ENCODE measurements at places on chromosomes 2 and 18.
A peak's percentile ranks its signal among the peaks of the same experiment; 100 is the strongest.

DNA sequence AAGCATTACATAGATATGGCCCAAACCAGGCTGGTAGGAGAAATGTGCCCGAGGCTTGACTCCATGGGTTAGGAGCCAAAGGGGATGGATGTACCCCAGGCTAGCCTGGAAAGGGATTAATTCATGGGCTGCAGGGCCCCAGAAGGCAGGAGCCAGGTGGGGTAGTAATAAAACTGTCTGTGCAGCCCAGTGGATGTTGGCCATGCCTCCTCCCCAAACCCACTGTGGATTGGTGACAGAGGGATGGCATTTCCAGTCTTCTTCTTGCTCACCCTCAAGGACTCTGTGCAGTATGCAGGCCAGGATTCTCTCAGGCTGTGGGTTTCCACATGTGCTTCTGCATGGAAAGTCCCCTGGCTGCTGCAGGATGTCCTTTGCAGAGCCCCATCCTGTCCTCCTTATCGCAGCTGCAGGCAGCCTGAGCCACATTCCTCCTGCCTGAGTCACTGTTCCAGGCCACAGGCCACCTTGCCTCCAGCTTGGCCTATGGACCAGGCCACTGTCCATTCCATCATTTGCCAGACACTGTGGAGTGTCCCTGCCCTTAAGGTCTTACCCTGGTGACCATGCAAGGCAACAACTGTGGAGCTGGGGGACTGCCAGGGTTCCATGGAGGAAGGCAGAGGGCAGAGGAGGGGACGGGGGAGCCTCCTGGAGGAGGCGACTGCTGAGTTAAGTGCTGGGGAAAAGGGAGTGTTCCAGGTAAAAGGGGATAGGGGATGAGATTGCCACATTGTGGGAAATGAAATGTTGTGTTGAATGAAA, 38.9 kb downstream of the INO80C start:
- peak; percentile 73 for DNase-seq

DNA sequence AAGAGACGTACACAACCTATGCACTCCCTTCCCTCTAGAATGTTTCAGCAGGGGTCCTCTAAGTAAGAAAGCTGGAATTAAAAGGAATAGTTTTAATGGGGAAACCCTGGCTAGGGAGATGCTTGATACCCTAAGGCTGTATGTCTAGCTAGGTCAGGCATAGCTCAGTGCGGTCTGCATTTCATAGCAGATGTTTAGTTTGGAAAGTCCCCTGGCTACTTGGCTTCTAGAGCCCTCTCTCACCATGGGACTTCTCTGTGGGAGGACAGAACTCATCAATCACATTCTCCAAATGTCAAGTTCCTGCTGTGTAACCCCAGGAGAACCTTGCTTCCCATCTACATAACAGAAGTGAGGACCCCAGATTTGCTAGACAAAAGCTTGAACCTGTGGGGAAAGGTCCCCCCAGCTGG, 24.1 kb upstream of the ANXA4 start:
- DNase-seq = no peak

DNA sequence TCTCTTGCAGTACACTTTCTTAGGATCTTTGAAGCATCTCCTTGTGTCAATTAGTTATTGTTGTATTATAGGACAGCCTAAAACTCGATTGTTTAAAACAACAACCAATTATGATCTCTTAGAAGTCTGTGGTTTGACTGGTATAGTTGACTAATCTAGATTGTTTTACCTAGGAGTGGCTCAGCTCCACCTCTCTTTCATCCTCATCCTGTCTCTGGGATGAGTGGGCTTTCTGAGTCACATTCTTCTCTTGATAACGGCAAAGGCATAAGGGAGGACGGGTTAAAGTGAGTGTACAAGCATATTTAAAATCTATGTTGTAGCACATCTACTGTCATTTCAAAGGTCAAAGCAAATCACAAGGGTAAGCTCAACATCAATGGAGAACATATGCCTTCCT, 102.3 kb upstream of the GULP1 start:
- no peak for DNase-seq

DNA sequence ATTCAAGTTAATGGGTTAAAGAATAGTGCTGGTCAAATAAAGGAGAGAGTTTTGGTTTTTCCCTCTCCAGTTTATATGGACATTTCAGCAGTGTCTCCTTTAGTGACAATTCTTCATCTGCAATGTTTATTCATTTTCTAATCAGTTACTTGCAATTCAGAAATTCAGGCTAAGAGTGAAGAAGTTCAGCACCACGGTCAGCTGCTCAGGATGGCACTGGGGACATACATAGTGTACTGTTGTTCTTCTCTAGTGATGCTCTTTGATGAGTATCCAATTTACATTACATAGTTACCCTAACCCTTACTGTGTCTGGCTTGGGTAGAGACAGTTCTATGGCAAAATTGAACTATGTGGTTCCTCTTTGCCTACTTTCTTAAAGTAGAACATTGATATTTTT, 412.7 kb downstream of the CNTNAP5 start:
- peak; percentile 10 for DNase-seq

DNA sequence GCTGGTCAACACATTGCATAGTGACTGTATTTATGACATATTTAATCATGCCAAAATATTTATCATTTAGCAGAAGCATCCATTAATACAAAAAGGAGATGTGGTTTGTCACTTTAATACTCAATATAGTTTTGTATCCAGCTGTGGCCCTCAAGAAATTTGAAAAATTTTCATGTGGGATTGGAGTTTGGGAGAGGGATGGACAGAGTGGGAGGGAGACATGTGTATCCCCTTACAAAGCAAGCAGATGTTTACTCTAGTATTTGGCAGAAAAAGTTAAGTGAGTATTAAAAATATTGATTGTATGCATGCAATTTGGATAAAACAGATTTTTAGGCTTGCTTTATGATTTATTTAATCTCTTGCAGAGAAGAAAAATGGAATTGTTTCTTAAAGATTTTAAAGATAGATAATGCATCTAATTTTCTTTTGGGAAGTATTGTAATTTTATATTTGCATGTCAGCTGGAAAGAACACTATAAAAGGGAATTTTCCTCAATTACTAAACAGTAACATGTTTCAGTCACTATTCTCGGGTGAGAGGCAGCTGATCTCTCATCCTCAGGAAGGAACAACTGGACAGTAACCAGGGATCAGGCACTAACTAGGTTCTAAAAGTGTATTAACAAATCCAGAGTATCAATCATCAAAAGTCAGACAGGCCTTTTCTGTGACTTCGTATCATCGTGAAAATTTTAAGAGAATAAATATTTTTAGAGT, 1184.7 kb upstream of the NXPH2 start:
- no peak for DNase-seq

DNA sequence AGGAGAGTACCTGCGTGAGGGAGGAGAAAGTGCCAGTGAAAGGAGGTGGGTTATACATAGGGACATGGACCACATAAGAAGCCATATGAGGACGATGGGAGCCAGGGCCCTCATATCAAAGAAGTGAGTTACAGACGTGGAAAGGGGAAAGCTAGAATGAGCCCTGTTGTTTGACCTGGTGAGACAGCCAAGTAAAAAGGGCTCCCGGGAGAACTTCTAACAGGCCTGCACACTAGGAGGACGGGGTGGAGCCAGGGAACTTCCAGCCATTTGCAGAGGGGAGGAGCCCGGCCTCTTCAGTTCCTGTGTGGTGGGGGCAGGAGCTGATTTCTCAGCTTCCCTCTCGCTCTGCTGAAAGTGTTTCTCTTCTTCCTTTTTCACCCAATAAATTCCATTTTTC, 84.1 kb upstream of the SLC66A3 start:
- DNase-seq = no peak

DNA sequence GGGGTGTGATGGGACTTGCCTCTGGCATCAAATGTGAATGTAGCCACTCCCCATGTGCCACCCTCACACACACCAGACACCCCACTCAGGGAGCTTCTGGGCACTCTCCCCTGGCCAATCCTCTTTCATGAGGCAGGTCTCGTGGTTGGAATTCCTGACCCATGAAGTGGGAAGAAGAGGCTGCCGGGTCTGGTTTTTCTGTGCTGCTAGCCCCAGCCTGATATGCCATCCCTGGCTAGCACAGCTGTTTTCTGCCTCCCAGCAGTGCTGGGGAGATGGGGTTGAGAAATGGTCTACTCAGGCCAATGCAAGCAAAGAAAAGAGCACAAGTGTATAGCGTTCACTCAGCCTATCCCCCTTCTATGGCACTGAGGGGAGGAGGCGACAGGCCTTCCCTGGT, 1.2 kb upstream of the C2orf72 start:
- no peak for DNase-seq

GRCh38 chr18:305003-305501, 37.2 kb upstream of the THOC1 start:
- DNase-seq = no peak

- DNase-seq = no peak
These were observed 68.5 kb downstream of the SPIRE1 start for GRCh38 chr18:12589448-12589847.

- DNase-seq = no peak
These were observed 153.5 kb upstream of the CAVIN2 start for GRCh38 chr2:192000196-192000980.

DNA sequence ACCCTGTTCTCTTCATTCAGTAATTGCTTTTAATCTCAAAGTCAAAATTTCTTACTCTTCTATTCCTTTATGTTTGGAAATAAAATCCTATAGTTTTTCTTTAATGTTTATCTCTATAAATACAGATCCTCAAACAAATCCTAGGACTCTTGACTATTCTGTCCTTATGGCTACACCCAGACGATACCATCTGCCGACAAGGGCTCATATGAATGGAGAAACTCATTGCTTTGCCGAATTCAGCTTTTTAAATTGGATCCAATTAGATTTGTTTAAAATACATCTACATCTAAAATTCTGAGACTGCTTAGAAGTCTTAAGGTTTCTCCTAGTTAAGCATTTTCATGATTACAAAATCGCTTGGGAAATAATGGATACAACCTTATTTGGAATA, 9.0 kb downstream of the ALKAL2 start:
- DNase-seq = no peak

DNA sequence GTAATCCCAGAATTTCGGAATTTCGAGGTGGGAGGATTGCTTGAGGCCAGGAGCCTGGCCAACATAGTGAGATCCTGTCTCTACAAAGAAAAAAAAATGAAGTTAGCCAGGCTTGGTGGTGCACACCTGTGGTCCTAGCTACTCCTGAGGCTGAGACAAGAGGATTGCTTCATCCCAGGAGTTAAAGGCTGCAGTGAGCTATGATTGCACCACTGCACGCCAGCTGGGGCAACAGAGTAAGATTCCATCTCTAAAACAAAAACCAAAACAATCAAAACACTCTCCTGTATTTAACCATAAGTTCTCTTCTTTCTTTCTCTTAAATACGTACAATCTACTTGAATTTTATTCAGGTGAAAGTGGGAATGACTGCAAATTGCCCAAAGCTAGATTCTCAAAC, 33.8 kb upstream of the NEDD4L start:
- no peak for DNase-seq

DNA sequence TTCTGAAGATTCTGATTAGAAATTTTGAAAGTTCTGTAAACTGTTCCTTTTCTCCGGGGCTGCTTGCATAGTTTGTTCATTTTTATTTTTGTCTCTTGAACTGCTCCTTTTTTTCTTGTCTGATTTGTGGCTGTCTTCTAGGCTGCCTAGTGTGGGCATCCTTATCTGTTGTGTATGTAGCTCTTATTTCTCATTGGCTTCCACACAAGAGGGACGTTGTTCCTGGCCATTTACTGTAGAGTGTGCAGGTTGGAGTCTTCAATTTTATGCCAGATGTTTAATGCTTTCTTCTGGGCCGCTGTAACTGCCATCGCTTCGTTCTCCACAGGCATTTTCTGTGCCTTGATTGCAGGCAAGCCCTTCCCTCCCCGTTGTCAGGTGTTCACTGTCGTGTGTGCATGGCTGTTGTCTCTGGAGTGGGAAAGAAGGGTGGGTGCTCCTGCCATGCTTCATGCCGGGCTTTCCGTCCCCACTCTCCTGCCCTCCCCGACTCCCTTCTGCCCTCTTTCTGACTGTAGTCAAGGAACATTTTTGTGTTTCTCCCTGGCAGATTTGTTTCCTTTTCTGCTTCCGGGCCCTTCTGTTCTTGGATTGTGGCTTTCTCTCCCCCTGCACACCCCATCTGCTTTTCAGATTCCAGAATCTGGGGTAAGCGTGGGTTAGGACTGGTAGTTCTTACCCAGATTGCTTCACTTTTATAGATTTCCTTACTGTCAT, 15.5 kb downstream of the CEP192 start:
- no peak for DNase-seq

GRCh38 chr2:232587512-232587911, 37.0 kb downstream of the EIF4E2 start:
- no peak for DNase-seq

- DNase-seq = no peak
These were observed 40.8 kb downstream of the DSEL start for GRCh38 chr18:67475673-67476072.

DNA sequence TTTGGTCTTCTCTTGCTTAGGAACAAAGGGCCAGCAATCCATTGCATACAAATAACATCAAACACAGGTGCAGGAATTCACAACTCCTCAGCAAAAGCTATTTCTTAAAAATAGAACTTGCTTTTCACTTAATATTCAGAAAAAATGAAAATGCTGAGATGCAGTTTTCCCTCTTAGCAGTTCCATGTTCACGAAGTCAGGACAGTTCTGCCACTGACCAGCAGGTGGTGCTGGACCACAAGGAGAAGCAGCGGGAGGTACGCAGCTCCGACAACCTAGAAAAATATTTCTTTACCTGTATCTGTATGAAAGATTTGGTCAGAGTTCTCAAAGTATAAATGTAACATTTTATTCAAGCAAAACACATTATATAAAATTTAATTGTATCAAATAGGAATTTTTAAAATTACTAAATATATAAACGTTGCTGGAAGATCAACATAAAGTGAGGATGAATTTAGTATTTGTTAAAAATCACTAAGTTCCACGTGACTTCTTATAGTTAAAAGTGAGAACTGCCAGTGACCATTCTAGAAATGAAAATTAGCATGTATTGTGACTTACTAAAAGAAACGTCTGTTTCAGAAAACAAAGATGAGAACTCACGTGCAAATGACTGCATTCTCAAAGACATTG, 48.8 kb downstream of the ADNP2 start:
- peak; percentile 67 for DNase-seq

DNA sequence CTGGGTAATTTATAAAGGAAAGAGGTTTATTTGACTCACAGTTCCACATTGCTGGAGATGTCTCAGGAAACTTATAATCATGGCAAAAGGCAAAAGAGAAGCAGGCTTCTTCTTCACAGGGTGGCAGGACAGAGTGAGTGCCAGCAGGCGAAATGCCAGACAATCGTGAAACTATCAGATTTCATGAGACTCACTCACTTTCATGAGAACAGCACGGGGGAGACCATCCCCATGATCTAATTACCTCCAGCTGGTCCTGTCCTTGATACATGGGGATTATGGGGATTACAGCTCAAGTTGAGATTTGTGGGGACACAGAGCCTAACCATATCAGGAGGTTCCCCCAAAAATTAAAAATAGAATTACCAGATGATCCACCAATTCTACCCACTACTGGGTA, 675.5 kb upstream of the SLC8A1 start:
- DNase-seq = no peak

All from ACHN (cell line).